ENCODE measurements at places on chromosomes 5 and 9.

- peak; percentile 36 for DNase-seq
These were observed 129.6 kb downstream of the KCNIP1 start for GRCh38 chr5:170633235-170634081.

- DNase-seq: no peak
These were observed 5.5 kb upstream of the TNFSF15 start for GRCh38 chr9:114811301-114811700.

- DNase-seq: no peak
These were observed 383.8 kb downstream of the TMEM232 start for GRCh38 chr5:110342683-110343082.

DNA sequence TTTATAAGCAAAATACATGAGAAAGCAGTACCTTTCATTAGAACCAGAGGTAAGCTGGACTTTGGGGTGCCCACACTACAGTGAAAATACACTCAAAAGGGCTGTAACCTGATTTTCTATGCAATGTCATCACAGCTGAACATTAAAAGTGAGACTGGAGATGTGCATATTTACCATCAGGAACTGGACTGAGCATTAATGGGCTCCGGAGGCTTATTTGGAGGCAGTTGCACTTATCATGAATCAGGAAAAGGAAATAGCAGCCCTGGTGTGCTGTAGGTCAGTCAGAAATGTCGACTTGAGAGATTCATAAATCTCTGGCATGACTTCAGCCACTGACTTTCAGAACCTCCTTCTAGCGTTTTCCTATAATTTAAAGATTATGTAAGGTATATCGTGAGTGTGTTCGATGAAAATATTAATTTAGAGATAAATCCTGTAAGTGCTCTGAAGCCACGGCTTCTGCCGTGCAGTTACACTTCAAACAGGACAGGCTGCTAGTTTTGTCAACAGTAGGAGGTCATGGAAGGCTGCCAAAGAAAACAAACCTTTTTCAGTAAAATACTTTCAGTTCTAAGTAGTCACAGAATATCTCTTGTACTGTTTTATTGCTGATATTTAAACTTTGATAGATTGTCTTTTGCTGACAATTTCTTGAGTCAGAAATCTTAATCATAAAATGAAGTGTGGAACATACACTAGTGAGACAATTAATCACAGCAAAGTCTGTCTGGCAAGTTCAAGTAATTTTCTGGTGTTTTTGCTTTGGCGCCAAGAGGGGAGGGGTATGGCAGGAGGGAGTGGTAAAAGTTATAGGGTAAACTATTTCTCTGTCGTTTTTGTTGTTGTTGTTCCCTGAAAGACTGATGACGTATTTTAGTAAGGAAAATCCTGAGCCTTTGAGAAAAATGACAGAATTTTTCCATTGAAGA is 939.7 kb downstream of the NR2F1-AS1 start:
- peak; percentile 56 for DNase-seq

GRCh38 chr5:9851458-9851857 is 221.3 kb upstream of the TAS2R1 start:
- no peak for DNase-seq

DNA sequence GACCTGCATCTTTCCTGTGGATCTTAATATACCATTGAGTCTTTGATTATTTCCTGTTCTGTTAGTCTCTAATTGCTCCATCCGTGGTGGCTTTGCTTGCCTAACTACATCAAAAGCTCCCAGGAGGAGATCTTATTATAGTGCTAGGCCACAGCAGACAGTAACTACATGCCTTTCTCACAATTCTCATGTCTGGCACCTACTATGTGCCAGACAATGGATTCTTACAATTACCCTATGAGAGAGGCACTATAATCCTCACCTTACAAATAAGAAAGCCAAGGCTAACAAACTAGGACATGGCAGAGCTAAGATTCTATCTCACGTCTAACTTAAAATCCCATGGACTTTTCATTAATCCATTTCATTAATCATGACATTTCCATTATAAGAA is 70.3 kb upstream of the TARS1 start:
- DNase-seq: no peak

DNA sequence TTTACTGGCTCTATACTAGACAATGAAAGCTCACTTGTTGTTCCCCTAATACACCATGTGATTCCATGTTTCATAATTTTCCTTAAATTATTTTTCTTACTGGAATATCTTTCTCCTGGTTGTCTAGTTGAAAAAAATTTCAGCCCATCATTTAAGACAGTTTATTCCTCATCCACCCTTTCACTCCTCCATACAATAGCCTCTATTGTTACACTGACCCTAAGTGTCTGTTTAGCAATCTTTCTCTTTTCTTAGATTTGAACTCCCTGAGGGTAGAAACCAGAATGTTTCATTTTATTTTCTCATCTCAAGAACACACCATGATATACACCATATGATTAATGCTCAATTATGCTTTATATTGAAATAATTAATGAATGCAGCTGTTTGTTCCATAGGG is 413.4 kb upstream of the ITGA1 start:
- no peak for DNase-seq

Measured in NCI-H1930 (cell line).